ENCODE measurements at places on chromosomes 13 and 19.

GRCh38 chr13:20258208-20258962 is 26.3 kb upstream of the GJB6 start:
- DNase-seq, result no peak

GRCh38 chr19:30690935-30691818 is 319.0 kb downstream of the ZNF536 start:
- DNase-seq, result no peak

DNA sequence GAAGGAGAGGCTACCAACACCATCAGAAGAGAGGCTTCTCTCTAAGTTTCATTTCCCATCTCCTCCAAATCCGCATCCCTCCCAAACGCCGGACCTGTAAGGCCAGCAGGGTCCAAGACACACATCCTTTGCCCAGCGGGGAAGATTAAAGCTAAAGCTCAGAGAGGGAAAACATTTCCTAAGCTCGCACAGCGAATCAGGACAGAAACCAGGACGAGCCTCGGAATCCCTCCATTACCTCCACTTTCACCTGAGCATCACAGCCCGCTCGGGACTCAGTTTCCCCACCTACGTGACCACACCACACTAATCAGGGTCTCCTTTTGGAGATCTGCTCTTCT is 711 bp upstream of the FOSB start:
- no peak for DNase-seq

DNA sequence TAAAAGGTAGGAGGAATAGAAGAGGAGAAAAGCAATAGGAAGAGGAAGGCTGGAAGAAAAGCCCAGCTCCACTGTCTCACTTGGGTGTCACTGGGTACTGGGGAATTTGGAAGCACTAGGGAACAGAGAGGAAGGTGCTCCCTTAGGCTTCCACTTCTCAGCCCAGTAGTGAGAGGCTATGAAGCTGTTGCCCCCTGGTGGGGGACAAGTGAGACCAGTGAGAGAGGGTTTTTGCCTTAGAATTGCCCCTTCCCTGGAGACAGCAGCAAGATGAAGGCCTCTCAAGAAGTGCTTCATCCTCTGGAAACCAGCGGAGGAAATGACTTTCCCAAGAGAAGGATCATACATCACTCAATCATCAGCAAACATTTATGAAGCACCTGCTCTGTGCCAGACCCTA is 4.7 kb upstream of the ZNF606 start:
- no peak for DNase-seq

GRCh38 chr19:15324791-15325519 is 7.4 kb downstream of the BRD4 start:
- peak; percentile 25 for DNase-seq

- DNase-seq, result no peak
These were observed 143.9 kb upstream of the TSC22D1 start for GRCh38 chr13:44719857-44720671.

GRCh38 chr13:109715902-109716301 is 70.5 kb downstream of the IRS2 start:
- peak; percentile 38 for DNase-seq

- DNase-seq, result no peak
These were observed 9.8 kb downstream of the PLK5 start for GRCh38 chr19:1533510-1534150.

GRCh38 chr13:110636701-110637201 is 21.4 kb downstream of the NAXD start:
- DNase-seq, result no peak

- no peak for DNase-seq
These were observed 1109.6 kb upstream of the MIR17HG start for GRCh38 chr13:90237852-90238251.

DNA sequence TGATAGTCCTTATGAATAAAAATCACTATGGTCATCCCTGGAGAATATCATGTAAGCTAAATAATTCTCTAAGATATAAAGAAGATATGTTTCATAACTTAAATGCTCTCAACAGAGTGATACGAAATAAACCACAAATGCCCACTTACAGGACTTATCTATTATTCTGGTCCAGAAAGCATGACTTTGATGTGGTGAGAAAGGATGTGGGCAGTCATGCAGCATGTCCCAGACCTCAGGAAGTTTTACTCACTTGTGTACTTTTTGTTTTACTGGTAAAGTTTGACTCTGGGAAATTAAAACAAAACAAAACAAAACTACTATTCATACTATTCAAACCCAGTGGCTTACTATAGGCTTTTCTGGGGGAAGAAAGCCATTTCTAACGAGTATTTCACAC is 483.2 kb upstream of the SLITRK6 start:
- DNase-seq, result no peak

GRCh38 chr13:114104655-114105520 is 27.5 kb downstream of the RASA3 start:
- DNase-seq, result peak; percentile 17

DNA sequence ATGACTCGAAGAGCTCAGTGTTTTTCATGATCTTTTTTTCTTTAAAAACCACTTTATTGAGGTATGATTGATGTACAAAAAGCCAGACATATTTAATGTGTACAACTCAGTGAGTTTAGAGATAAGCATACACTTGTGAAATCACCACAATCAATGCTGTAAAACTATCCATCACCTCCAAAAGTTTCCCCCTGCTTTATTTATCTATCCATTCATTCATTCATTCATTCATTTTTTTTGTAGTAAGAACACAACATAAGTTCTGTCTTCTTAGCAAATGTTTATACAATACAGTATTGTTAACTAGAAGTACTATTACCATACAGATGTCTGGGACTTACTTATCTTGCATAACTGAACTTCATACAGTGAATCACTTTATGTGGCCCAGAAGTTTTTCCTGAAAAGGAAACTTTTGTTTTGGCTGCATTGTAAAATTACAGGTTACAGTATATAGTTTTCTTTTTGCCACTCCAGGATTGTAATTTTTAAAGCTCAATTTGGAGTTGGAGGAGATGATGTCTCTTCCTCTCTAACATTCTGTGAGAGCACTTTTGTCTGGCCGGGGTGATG is 6.7 kb downstream of the RAP2A start:
- DNase-seq, result no peak

DNA sequence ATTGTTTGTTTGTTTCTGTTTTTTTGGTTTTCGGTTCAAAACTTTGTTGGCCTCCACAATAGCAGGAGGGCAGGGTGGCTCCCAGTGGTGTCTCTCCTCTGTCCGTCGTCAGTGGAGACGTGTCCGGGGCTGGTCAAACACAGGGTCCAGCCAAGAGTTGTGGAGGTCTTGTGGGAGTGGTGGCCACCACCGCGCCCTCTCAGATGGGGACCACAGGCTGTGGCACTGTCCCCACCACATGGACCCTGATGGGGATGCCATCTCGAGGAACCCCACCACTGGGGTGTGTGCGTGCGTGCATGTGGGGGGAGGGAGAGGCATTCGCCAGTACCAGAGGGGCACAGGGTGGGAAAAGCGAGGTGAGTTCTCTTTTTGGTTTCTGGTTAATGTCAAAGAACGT is 13.8 kb downstream of the ZNF574 start:
- DNase-seq, result no peak

DNA sequence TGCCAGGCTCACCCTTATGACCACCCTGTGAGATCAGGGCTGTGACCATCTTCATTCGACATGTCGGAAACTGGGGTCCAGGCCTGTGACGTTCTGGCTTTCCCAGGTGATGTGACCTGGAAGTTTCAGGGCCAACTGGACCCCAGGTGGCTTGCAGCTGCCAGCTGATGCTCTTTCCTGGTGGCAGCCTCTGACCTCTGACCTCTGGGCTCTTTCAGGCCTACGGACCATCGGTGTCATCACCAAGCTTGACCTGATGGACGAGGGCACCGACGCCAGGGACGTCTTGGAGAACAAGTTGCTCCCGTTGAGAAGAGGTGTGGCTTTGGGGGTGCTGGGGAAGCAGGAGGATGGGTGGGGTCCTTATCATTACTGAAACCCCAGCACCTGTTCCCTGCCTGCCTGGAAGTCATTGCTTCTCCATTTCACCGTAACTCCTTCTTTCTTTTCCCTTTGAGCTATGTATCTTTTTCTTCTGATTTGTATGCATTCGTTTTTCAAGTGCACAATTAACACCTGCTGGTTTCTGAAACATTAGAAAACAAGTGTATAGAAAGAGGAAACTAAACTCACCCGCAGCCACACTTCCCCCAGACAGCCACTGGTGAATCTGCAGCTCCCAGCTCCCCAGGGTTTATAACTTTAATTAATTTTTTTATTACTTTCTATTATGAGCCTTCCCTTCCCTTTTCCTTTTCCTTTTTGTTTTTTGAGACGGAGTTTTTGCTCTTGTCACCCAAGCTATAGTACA is 58.9 kb downstream of the TMED1 start:
- DNase-seq, result no peak

DNA sequence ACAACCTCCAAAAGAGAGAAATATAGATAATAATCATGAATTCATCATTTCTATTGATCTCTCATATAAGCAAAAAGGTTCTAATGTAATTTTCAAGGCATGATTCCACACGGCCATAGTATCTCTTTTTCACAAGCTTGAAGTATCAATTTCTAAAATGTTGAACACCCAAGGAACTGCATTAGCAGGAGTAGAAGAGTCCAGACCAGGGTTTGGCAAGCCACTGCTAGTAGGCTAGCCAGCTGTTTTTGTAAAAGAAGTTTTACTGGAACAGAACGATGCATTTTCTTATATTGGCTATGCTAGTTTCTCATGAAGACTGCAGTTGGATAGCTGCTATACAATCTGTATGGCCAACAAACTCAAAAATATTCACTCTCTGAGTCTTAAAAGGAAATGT is 481.5 kb upstream of the MIR17HG start:
- no peak for DNase-seq

- no peak for DNase-seq
These were observed 5.6 kb downstream of the TIMM13 start for GRCh38 chr19:2421581-2422306.

- DNase-seq, result no peak
These were observed 254.5 kb upstream of the DACH1 start for GRCh38 chr13:72121466-72121865.

DNA sequence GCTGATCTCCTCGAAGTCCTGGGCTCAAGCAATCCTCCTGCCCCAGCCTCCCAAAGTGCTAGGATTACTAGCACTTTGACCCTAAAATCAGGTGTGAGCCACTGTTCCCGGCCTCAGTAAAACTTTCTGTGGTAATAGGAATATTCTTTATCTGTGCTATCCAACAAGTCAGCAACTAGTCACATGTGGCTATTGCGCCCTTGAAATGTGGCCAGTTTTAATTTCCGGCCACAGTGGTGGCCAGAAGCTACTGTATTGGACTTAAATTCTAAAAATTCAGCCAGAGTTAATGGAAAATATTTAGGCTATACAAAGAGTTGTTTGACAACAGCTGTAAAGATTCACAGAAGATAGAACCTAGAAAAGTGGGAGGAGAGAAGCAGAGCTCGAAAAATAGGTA is 30.0 kb downstream of the KEAP1 start:
- DNase-seq, result no peak

- DNase-seq, result no peak
These were observed 37.7 kb upstream of the CYP4F8 start for GRCh38 chr19:15577184-15577771.

- DNase-seq, result no peak
These were observed 20.9 kb downstream of the CARM1 start for GRCh38 chr19:10892256-10892655.

DNA sequence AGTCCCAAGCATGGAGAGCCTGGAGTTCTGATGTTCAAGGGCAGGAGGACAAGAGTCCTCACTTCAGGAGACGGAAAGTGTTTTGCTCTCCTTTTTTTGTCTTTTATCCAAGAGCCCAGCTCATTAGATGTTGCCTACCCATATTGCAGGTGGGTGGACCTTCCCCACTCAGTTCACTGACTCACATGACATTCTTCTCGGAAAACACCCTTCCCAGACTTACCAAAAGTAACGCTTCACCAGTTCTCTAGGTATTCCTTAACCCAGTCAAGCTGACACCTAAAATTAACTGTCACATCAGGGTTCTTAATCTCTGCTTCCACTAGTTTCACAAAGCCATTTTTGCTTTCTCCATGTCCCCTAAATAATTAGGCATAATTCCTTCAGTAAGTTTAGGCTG is 2215.4 kb upstream of the PCDH20 start:
- DNase-seq, result no peak
